DMS79 (cell line): ENCODE measurements at places on chromosomes 6 and 20.

DNA sequence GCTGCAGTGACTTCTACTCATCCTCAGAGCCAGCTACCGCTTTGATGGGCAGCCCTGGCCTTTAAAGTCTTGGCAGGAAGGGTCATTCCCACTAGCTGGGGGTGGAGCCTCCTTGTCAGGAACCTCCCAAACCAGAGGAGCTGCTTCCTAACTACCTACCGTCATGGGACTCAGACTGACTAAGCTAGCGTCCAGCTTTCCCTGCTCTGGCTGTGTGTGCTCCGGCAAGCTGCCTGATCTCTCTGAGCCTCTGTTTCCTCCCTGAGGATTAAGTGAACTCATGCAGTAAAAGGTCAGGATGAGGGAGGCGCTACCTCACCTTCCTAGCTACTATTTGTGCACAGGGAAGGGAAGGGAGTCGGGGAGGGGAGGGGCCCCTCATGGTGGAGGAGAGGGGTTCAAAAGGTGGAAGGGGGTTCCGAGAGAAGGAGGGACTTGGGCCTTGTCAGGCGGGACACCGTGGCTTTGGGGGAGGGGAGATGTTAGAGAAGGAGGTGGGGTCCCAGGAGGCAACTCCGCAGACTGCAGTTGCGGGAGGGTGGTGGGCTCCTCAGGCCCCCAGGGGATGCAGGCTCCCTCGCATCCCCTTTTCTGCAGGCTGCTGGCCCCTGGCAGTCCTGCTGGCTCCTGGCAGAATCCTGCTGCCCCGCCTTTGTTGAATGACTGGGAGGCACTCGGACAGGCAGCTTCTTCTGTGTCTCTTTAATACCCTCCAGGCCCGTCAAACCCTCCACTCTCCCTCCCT is 9.8 kb downstream of the DUSP15 start:
- no peak for DNase-seq

- peak; percentile 24 for DNase-seq
These were observed 50.7 kb upstream of the CD83 start for GRCh38 chr6:14066782-14067406.

- no peak for DNase-seq
These were observed 131.8 kb upstream of the SRSF6 start for GRCh38 chr20:43325926-43326325.

DNA sequence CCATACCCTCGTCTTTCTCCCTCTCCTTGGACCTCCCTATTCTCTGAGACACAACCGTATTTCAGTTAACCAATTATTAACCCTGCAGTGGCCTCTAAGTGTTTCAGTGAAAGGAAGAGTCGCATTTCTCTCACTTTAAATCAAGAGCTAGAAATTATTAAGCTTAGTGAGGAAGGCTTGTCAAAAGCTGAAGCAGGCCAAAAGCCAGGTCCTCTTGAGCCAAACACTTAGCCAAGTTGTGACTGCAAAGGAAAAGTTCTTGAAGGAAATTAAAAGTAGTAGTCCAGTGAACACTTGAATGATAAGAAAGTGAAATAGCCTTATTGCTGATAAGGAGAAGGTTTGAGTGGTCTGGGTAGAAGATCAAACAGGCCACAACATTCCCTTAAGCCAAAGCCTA is 58.3 kb downstream of the SNX9 start:
- no peak for DNase-seq

- no peak for DNase-seq
These were observed 30.3 kb downstream of the CEBPB start for GRCh38 chr20:50220894-50221365.

DNA sequence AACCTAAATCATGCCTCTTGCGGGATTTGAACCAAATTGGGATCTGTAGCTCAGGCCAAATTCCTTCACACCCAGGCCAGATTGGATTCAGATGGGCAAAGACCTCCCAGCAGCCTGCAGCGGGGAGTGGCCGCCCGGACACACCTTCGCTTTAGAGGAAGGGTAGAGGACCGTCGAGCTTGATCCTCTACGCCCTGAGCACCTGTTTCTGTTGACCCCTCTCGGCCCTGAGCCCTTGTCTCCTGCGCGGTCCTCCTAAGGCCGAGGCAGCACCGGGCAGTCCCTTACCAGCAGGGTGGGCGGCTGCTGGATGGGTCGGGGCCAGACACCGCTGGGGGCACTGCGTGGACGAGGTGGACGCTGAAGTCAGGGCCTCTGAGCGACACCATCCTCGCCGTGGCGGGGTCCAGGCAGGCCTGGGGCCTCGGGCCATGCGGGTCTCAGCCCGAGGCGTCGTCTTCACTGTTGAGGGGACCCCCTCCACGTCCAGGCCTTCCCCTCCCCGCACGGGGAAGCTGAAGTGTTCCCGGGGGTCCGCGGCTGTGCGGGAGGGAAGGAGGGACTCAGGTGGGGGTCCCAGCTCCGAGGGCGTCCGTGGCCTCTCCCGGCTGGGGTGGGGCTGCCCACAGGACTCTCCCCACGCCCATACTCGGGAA is 114.8 kb downstream of the SMOC2 start:
- DNase-seq, result no peak

GRCh38 chr20:35275741-35276251 is 2.1 kb downstream of the MMP24OS start:
- no peak for DNase-seq

- no peak for DNase-seq
These were observed 5.8 kb downstream of the HMGA1 start for GRCh38 chr6:34242252-34243130.

GRCh38 chr6:35178932-35179832 is 34.6 kb upstream of the SCUBE3 start:
- DNase-seq, result no peak

DNA sequence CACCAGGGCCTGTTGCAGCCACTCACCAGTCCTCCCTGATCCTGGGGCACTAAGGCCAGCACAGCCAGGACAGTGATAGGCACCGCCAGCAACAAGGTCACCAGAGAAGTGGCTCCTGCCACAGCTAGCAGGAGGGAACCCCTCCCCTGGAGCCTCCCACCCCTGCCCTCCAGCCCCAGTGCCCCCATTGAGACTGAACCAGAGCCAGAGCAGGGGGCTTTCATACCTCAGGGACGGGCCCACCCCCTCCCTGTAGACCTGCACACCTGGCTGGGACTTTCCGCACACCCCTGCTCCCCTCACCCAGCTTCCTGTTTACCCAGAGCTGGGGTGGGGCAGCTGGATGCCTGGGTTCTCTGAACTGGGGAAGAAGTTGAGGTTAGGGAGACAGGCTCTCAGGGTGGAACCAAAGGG is at the start of gene LTB:
TSS of gene LTB (minus strand) at position 195 of the 414 bp plus-strand sequence. CDS start at position 188, 7 bp downstream.
- no peak for DNase-seq
